ENCODE measurements at places on chromosomes 1 and 21.

DNA sequence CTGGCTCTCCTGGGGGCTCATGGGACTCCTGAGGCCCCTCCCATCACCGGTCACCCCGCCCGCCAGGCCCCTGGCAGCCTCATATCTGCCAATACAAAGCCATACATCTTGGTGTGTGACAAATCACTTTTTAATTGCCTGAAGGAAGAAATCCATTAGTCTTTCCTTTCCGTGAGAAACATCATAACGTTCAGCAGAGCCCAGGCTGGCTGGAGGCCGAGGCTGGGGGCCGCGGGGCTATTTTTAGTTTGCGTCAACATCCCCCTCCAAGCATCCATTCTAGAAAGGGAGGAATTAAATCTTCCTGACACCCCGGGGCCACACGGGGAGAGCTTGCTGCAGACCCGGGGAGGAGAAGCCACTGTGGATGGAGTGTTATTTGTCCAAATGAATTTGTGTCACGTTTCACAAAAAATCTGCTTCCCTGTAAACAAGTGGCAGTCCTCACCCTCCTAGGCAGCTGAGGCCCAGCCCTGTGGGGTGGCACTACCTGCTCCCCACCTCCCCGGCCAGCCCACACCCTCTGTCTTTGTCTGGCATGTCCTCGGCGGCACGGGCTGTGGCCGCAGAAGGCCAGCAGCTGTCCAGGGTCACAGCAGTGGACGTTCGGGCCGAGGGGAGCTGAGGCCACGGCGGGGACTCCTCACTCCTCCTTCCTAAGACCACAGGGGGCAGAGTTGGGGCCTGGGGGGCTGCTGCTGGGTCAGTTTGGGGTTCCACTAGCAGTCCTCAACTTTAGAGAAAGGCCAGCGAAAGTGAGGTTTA lies 236.9 kb upstream of the VAMP3 start:
- DNase-seq: no peak

GRCh38 chr1:12616709-12617373 lies 1.2 kb downstream of the DHRS3 start:
- DNase-seq: no peak

- no peak for DNase-seq
Observed at GRCh38 chr1:178470411-178470960, 26.3 kb downstream of the CLEC20A start.

DNA sequence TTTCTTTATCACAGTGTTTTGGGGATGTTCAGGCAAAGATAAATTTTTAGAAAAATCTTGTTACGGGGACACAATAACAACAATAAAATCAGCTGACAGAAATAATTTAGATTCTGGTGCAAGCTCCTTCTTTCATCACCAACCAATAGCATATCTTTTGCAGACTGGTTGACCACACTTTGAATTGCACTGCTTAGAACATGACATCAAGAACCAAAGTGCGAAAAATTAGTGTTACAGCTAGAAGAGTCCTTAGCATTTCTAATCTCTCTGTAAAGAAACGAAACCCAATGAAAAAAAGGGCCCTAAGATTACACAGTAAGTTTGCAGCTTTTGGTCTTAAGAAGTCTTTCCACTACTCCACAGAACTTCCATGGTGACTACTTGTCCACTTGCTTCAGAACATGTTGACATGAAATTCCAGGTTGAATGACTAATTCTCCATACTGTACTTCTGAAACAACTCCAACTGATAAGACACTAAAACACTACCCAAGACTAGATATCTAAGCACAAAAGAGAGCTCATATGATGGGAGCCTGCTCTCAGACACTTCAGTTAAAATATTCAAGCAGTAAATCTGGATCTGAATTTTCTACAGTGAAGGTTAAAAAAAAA lies 31.3 kb downstream of the XKR8 start:
- no peak for DNase-seq

DNA sequence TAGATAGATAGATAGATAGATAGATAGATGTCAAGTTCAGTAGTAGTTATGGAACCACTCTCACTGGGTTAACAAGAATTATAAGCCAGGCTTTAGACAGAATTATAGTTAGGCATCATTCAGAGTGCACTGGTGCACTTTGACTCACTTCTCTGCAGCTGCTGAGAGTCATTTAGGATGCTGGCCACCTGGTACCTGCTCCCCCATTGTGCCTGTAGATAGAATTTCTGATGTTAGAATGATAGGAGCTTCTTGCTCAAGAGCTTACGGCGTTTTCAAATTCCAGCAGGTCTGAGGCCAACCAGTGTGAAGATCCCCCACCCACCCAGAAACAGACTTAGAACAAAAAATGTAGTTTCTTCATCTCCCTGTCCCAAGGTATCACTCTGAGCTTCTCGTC lies 107.8 kb upstream of the HMCN1 start:
- DNase-seq: no peak

DNA sequence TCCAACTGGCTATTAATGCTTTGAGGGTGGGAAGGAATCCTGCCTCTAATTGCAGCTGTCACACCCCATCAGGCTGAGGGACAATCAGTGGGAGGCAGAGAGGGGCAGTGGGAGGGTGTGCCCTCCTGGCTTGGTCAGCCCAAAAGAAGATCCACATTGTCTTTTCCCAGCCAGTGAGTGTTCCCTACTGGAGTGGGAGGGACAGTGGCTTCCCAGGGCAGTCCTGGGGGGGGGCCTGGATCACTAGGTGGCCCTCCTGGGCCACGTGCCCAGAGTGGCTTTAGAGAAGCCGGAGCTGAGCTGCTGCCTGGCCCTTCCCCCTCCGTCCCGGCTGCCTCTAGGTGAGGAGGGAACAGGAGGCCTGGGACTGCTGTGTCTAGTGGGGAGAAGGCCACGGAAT lies 14.0 kb downstream of the INKA2 start:
- DNase-seq: no peak

GRCh38 chr1:145962157-145963102 lies 1.9 kb downstream of the ANKRD34A start:
- peak; percentile 45 for DNase-seq

- DNase-seq: peak; percentile 13
Observed at GRCh38 chr1:76799700-76800099, 67.6 kb upstream of the ST6GALNAC5 start.

DNA sequence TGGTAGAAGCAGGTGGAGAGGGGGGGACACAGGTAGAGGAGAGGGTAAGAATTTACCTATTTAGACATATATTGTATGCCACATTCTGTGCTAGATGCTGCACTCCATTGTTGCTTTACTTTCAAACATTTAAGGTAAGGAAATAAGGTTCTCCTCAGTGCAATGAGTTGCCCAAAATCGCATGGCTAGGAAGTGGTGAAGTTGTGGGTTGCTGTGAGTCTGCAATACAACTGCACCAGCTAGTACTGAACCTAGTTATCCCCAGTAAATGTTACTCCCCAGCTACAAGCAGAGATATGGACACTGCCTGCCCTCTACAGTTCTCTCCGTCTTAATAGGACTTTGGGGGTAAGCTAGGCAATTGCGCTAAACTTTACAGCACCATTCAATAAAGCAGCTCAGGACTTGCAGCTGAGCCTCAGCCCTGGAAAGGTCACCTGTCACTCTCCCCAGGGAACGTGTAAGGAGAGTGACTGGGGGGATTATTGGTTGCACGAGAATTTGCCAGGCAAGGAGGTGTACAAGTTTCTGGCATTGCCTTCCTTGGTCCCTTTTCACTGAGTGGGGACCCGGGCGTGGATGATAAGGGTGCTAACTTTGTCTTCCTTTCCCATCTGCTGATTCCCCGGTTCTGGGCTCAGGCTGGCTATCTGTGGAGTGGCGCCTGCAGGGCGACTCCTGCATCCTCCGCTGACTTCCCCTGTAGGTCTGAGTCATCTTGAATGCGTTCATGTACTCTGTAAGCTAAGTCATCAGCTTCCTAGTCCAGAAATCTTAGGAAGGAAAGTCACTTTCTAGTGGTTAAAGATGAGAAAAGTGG lies 71.3 kb upstream of the CNTN2 start:
- DNase-seq: no peak

Data from SK-N-DZ (cell line).